ENCODE measurements at places on chromosomes 2 and 18.

- DNase-seq = no peak
These were observed 159.5 kb downstream of the RIF1 start for GRCh38 chr2:151569167-151569566.

- no peak for DNase-seq
These were observed 1.3 kb downstream of the B4GALT6 start for GRCh38 chr18:31683106-31683505.

- DNase-seq = no peak
These were observed 38.1 kb upstream of the SOCS6 start for GRCh38 chr18:70250781-70251180.

DNA sequence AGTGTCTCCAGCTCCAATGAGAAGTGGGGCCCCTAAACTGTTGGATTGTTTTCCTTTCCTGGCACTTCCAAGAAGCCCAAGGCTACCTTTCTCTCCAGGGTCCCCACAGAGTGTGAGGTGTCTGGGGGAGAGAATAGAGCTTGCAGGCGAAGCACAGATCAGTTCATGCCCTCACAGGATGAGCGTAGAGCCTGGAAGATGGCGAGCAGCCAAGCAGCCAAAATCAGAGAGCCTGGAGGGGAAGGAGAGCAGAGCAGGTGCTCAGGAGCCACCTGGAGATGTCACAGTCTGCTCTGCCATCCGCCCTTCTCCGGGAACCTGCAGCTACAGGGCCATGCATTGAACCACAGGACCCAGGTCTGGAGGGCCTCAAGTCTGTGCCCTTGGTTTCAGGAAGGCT, 54.7 kb upstream of the TCF7L1 start:
- no peak for DNase-seq

DNA sequence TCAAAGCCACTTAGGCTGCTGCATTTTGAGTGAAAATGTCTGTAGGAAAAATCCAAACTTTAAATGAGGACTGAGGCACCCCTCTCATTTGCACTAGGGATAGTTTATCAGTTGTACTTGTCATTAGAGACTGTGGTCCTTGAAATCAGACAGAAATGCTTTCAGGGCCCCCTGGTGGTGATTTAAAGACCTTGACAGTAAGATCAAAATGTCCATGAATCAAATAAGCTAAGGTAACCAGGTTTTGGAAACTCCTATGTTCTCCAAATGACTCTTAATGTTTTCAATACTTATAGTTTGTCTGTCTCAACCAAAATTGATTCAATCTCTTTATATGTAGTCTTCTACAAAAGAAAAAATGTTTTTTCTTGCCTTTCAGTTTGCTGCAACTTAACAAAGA, 28.8 kb upstream of the DDX18 start:
- DNase-seq = peak; percentile 50

DNA sequence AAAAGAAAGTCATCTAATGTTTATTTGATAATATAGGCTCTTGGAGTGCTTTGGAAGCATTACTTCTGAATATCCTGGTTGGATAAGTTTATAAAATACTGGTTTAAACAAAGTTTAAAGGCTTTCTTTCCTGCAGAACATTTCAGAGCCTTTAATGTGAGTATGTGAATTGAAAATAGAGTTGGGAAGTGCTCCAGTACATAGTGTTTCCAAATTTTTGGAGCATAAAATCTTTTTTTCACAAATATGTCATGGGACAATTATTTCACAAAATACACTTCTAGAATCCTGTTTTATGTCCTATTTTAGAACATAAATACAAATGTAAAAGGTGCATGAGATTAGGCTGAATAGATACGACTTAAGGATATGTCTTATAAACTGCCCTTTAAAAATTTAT, 158.9 kb upstream of the HNRNPA3 start:
- DNase-seq = no peak

DNA sequence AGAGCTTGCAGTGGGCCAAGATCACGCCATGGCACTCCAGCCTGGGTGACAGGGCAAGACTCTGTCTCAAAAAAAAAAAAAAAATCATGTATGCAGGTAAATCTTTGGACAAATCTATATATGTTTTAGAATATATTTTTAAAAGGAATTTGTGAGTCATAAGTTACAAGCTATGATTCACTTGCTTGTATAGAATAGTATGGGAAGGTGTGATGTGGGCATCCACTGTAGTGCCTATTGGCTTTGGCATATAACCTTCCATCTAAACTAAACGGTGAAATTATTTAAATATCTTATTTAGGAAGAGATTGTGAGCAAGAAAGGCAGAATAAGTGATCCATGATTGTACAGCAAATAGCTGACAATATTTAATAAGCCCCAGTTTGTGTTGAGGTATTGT, 261.1 kb downstream of the GALNT13 start:
- no peak for DNase-seq

- no peak for DNase-seq
These were observed 119.4 kb upstream of the RAB6C start for GRCh38 chr2:129860088-129860487.

DNA sequence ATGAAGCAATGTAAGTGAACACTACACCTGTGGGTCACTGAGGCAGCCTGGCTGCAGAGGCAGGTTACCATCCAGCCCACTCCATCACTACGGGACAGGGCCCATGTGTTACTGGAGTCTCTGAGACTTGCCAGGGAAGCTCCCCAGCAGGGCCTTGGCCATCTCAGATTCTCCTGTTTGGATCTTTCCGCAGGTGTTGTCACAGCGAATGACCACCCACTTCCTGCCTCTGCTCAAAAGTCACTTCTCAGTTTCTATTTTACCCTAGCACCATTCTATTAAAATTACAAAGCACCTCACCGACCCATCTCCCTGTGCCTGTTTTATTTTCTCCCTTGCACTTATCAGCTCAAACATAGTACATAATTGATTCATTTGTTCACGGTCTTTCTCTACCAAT, 34.5 kb upstream of the L3MBTL4 start:
- DNase-seq = no peak

GRCh38 chr2:208531361-208531760, 124.8 kb downstream of the PTH2R start:
- DNase-seq = no peak

DNA sequence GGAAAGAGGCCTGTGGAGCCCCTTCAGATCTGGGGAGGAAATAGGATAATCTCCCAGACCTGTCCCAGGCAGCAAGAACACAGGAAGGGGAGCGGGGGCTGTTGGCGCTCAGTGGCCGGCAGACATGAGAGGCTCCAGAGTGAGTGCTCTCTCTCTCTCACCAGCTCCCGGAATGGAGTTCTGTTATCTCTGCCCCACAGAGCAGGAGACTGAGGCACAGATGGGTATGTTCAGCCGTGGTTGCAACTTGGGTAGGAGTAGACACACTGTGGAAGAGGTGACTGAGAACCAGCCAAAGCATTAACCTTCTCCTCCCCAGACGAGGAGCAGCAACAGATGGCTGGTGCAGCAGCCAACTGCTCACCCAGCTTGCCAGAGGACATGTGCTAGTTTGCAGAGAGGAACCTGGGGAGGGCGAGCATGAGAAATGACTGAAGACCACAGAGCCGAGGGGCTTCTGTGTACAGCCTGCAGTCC, 82.0 kb downstream of the NRP2 start:
- DNase-seq = no peak

DNA sequence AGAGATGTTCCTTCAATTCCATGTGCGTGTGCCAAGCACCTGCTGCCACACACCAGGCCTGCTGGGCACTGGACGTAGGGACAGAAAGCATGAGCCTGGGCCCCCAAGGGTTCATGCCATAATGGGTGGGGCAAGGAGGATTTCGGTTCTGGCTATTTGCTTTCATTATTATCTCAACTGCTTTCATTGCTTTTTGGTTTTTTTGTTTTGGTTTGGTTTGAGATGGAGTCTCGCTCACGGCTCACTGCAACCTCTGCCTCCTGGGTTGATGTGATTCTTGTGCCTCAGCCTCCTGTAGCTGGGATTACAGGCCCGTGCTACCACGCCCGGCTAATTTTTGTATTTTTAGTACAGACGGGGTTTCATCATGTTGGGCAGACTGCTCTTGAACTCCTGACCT, 57.2 kb downstream of the SF3B1 start:
- no peak for DNase-seq

DNA sequence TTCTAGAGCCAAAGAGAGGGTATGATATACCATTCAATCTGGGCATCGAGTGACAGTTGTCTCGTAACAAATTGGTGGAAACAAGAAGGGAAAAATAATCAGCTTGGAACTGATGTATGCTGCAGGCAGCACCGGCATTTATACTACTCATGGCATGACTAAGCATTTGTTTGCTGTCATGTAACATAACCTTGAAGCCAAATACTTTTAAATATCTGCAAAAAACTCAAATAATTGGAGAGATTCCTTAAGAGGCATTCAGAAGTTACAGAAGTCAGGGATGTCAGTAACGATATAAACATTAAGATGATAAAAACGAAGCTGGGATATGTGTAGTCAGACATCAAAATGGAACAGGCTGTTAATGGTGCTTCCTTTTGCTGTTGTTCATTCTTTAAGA, 157.3 kb upstream of the MMADHC start:
- peak; percentile 26 for DNase-seq

GRCh38 chr2:237858294-237859081, 935 bp upstream of the RAMP1 start:
- peak; percentile 91 for DNase-seq

- DNase-seq = no peak
These were observed 82.1 kb downstream of the MAP4K4 start for GRCh38 chr2:101779656-101780055.

- no peak for DNase-seq
These were observed 134.1 kb downstream of the ANKRD44 start for GRCh38 chr2:197176522-197176921.

- DNase-seq = no peak
These were observed 433.1 kb upstream of the RAB12 start for GRCh38 chr18:8176109-8176508.

DNA sequence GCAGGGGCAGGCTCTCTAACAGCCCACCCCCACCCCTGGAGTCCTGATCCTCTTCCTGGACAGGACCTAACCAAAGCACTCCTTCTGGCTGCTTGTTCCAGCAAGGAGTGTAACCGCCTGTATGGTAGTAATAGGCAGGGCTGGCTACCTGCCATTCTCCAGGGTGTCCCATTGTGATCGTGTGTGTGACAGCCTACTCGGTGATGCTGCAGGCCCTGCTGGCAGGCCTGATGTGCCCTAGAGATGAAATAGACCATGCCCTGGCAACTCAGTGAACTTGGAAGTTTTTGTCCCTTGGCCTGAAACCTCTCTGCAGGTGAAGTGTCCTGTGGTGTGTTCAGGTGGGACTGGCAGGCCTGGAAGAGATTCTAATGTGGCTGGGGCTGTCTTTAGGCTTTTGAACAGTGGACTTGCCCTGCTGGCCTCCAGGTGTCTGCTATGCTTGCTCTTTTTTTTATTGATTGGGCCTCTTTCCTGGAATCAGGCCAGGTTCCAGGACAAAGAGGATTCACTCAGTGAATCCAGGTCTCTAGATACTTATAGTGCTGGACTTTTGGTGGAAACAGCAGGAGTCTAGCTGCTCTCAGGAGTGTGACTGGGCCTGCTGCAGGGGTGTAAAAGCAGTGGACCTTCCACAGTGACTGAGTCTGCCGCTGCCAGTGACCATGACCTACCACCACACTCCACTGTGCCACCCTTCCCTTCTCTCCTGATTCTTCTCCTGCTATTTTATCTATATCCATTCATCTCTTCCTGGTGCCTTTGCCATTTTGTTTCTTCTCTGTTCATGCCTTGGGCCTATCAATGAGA, 132.1 kb downstream of the CTIF start:
- no peak for DNase-seq

DNA sequence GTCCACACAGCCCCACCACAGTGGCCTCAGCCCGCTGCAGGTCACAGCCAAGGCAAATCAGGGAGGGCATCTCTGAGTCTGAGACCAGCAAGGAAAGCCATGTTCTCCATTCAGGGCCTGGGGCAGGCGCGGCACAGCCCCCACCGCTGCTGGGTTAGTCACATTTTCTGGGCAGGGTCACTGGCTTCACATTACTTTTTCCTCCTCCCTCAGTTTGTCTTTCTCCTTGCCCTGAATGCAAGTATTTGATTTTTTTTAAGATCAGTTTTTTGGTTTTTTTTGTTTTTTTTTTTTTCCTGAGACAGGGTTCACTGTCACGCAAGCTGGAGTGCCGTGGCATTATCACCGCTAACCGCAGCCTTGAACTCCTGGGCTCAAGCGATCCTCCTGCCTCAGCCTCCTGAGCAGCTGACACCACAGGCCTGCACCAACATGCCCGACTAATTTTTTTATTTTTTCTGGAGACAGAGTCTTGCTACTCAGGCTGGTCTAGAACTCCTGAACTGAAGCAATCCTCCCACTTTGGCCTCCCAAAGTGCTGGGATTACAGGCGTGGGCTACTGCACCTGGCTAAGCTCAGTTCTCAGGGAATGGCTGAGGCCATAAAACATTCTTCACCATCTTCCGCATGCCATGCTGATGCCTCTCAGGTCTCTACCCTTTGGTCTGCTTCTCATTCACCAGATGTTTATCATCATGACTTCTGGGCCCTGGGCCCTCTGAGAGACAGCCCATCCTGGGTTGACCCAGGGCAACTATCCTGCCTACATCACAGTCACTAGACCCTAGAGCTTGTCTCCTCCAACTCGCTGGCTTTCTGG, 628 bp upstream of the CAPG start:
- no peak for DNase-seq

DNA sequence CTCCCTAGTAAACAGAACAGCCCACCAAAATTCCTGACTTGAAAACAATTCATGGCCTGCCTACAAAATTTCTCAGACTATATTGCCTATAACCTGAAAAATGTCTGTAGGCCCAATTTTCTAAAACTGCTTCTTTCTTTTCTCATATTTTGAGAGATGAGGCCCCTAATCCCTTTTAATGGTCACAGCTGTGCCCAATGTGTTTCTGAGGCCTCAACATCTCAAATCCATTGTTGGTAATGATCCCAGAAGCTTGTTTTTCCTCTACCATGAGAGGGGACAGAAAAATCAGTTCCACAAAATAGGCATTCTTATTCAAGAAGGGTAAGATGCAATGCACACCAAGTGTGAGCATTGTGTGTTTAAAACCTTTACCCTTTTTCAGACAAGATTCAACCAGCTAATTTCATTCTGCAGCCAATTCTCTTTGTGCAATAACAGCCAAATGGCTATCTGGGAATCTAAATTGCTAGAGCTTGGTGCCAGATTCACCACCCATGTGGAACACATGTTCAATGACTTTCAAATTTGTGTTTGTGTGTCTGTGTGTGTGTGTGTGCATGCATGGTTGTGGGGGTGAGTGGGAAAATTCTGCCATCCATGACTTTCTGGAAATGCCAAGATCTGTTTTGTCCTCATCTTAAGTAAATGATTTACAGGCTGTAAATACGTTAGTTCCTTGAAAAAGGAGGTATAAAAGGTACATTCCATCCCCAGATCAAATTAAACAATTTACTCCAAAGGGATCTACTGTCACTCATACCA, 319.5 kb downstream of the TNS1 start:
- no peak for DNase-seq

- DNase-seq = no peak
These were observed 35.9 kb downstream of the MAP4K4 start for GRCh38 chr2:101733257-101733993.

All from AG08395 (cell line).